ENCODE measurements at places on chromosomes 11 and 22.

DNA sequence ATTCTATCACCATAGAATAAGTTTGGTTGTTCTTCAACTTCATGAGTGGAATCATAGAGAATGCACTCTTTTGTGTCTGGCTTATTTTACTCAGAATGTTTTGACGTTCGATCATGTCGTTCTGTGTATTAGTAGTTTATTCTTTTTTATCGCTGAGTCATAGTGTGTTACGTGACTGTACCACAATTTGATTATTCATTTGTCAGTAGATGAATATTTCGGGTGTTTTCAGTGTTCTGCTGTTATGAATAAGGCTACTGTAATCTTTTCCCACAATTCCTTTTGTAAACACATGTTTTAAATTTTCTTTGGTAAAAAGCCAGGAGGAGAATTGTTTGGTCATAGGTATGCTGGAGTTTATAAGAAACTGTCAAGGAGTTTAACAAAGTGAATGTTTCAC, 279.9 kb upstream of the B3GAT1 start:
- peak; percentile 1 for DNase-seq

GRCh38 chr22:33299245-33299956, 241.2 kb upstream of the SYN3 start:
- DNase-seq: no peak

DNA sequence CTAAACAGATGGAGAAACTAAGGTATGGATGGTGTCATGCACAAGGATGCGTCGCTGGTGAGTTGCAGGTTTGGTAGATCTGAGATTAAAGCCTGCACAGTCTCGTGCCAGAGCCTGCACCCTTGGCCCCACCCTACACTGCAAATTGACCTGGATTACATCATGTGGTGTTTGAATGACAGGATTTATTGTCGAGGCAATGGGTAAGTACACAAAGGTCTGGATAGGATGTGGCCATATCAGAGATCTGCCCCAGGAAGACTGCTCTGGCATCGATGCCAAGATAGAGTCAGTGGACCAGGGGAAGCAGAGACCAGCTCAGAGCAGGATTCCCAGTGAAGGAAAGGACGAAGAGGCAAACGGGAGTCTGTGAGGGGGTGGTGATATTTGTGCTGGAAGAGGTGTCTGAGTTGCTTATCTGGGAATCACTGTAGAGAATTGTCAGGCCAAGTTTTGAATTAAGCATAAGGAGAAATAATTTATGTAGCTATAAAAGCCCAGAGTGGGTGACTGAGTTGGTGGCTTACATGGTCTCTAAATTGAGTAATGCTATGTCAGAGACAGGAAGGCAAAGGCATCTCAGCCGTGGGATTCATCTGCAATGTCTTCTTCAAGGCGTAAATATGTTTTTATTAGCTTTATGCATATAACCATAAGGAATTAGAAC, 499.6 kb upstream of the B3GAT1 start:
- no peak for DNase-seq

DNA sequence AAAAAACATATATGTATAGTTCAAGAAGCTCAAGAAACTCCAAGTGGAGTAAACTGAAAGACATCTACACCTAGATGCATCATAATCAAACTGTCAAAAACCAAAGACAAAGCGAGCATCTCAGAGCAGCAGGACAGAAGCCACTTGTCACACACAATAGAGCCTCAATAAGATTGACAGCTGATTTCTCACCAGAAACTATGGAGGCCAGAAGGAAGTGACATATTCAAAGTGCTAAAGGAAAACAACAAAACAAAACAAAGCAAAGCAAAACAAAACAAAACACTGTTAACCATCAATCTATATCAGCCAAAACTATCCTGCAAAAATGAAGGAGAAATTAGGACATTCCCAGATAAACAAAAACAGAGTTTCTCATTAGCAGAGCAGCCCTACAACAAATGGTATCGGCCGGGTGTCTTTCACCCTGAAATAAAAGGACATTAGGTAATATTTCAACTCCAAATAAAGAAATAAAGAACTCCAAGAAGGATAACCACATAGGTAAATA, 65.8 kb upstream of the SEPTIN5 start:
- DNase-seq: peak; percentile 25

- peak; percentile 60 for DNase-seq
These were observed 22.6 kb downstream of the MOV10L1 start for GRCh38 chr22:50112151-50113118.

GRCh38 chr22:22400964-22401363, 107.6 kb downstream of the ZNF280B start:
- no peak for DNase-seq

DNA sequence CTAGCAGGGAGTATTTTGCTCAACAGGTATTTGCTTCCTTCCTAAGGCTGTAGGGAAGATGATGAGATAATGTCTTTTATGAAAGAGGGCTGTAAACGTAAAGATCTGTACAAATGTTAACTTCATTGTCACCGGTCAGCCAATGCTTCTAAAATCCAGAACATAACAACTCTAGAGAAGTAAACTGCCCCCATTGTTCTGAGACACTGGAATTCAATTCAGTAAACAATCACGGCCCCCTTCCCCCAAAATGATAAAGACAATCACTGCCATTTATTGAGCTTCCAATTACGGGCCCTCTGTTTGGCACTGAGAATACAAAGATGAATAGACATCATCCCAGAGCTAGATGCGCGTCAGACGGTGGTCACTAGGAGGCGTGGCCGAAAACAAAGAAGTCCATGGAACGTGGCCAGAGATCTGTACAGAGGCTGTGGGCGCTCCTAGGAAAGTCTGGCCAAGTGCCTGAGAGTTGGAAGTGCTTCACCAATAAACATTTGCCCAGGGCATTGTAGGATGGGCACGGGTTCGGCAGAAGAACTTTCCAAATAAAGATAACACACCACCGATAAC, 576 bp downstream of the TMEM258 start:
- DNase-seq: peak; percentile 97

DNA sequence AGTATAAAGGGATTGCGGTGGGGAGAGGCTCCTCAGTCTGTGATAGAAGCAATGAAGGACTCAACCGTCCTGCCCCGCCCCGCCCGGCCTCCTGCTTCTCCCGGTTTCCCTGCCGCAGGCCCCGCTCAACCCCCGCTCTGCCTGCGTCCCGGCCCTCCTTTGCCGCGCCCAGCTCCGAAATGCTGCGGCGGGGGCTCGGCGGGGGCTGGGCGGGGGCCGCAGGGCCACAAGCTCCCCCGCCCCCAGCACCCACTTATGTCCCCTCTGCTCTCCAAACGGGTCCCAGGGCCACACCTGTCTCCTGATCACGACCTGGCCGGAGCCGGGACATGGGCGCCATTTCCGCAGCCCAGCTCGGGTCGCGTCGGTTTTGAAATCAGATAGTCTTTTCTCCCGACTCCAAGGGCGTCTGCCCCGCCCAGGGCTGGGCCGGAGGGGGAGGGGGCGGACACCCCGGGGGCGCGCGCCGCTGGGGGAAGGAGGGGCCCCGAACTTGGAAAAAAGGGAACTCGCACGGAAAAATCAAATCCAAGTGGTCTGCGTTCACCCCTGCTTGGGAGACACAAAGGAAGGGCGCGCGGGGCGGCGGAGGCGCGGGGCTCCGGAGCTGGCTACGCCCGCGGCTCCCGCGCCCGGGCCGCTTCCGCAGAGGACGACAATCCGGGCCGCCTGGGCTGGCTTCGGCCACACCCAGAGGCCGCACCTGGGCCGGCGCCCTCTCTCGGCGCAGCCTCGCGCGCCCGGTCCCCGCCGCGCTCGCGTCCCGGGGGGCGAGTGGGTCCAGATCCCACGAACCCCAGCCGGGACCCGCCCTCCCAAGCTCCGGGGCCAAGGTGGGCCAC, 70.6 kb upstream of the EP300 start:
- DNase-seq: peak; percentile 84

- DNase-seq: no peak
These were observed 32.0 kb downstream of the BUD13 start for GRCh38 chr11:116740741-116741140.

DNA sequence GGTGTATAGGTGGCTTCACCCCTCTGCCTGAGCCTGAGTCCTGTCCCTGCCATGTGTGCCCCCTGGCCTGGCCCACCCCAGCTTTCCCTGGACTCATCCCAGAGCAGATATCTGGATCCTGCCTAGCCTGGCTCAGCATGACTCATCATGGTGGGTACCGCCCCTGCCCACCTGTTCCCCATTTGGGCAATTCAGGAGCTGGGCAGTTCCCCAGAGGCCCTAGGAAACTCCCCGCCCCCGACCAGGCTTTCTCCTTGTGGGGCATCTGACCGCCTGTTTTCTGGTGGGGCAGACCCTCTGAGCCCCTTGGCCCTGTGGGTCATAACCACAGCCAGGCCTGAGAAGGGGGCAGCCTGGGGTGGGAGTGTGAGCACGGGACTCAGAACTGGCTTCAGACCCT, 4.4 kb downstream of the TSPO start:
- DNase-seq: peak; percentile 22

DNA sequence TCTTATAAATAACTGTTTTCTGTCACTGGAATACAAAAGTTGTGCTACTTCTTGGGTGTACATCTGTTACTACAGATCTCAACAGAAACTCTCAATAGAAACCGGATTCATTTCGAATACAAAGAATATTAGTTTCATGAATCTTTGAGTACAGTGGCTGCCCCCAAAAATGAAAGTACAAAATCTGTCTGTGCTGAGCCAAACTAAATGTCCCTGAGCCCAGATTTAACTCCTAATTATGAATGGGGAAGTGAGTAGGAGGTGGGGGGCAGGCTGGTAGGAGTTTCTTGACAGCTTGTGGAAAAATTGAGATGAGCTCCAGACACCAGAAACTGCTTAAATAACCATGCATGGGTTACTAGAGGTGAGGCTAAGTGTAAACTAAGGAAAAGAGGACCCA, 41.6 kb downstream of the PITPNB start:
- no peak for DNase-seq

DNA sequence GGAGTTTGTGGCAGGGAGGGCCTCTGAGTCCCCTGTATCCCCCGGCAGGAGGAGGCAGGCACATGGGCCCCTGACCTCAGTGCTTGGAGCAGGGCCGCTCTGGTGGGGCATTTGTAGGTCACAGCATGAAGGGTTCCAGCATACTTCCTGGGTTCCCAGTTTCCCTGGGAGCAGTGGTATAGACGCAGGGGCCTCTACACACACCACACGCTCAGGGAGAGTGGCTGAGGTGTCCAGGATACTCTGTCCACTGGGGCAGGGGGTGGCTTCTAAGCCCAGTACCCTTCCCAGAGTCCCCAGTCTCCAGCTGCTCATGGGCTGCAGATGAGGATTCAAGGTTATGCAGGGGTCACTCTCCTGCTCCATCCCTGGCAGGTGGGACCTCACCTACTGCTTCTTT, 6.1 kb downstream of the LSP1 start:
- DNase-seq: no peak

DNA sequence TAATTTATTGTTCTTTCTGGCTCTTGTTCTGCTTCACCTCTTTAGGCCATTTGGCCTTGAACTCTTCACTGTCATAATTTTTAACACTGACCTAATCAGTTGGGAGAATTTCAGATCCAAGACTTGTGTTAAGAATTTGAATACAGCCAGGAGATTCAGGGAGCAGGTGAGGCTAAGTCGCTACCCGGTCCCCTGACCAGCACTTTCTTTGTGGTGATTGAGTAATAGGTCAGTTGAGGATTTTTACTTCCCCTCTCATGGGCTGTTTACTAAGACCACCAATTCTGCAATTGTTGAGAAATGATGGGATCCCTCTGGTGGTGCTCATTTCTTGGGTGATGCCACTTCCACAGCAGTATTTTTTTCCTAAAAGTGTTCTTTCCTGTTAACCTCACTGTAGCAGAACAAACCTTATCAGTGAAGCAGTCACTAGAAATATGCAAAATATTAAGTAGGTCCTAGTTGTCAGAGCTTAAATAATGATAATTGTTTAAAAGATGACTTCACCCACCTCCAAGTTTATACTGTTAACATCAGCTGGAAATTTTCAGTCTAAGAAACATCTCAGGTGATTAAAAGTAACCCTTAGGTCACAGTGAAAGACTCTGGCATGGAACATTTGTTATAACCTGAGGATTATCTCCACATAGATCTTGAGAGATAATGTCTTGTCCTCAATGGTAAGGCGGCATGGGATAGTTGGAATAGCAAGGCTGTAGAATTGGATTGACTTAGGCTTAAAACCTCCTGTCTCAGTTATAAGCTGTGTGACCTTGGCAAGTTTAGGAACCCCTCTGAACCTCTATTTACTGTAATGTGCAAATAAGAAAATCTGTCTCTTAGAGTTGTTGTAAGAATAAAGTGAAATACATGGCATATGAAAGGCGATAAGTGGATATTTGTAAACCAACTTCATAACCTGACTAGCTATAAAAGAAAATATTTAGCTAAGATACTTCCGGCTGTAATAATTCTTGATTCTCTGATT, 41.3 kb downstream of the POLD3 start:
- no peak for DNase-seq

- no peak for DNase-seq
These were observed 119.6 kb downstream of the NAV2 start for GRCh38 chr11:19832086-19832750.

DNA sequence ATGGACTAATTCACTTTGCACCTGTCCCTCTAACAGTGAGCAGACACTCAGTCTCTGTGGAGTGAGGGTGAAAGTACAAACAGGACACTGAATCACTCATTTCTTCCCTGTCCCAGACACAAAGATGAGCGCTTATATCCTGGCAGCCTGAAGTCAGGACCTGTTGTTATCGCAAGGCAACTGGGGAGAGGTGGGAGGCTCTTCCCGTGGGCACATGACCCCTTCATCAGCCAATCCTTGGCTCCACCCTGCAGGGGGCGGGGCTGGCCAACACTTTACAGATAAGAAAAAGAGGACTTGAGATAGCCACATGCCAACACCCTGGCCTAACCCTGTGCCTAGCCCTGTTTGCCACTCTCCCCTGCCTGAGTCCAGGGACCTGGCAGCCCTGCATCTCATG, 29.5 kb upstream of the TESMIN start:
- DNase-seq: no peak

DNA sequence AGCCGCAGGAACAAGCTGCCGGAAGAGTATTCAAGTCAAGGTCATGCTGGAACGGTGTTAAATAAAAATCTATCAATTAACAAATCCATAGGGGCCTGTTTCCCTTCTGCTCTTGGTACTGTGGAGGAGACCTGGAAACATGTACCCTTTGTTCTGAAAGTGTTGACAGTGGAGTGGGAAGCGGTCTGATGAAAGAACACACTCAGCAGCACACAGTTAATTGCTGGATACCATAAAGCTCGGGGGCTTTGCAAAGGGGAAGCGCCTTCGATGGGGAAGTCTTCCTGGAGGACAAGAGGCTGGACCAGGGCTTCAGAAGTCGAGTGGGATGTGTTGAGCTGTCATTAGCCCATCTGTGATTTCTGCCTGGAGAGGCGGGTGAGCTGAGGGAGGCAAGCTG, 112.5 kb upstream of the CLPB start:
- no peak for DNase-seq

DNA sequence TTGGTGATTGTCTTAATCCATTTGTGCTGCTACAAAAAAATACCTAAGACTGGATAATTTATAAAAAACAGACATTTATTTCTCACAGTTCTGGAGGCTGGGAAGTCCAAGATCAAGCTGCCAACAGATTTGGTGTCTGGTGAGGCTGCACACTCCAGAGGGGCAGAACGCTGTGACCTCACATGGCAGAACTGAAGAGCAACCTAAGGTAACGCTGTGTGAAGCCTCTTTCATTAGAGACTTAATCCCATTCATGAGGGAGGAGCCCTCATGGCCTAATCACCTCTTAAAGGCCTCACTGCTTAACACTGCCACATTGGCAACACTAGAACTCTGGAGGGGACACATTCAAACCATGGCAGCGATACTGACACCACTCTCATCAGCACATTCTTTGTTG, 42.7 kb upstream of the BIRC3 start:
- no peak for DNase-seq
